ENCODE measurements at places on chromosomes 2 and 18.
A peak's percentile ranks its signal among the peaks of the same experiment; 100 is the strongest.

DNA sequence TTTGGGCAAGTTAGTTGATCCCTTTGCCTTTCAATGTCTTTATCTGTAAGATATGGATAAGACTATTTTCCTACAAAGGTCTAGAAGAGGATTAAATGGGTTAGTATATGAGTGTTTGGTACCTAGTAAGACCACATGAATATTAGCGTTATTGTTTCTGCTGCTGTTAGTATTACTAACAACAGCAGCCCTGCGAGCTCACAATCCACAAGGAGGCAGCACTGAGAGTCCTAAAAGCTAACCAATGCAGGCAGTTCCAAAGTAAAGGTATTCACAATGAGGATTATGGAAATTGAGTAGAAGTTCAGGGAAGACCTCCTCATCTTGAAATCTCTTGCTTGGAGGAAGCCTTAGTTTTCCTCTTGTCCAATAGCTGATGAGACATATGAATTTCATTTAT is 248.9 kb downstream of the TDRD15 start:
- peak; percentile 19 for DNase-seq

DNA sequence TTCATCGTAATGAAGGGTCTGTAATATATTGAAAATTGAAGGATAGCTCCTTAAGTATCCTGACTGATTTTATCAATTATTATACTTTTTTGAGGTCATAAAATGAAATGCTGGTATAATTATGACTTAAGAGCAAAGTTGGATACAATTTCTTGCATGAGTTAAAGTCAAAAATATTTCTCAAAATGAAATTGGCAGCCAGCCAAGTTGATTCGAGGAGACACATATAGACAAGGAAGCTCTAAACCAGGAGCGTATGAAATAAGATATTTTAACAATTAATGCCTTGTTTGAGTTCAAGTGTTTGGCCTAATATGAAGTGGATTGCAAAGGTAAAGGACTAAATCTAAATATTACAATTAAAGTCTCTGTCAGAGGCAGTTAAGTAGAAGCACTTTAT is 260.4 kb upstream of the DSEL start:
- no peak for DNase-seq

DNA sequence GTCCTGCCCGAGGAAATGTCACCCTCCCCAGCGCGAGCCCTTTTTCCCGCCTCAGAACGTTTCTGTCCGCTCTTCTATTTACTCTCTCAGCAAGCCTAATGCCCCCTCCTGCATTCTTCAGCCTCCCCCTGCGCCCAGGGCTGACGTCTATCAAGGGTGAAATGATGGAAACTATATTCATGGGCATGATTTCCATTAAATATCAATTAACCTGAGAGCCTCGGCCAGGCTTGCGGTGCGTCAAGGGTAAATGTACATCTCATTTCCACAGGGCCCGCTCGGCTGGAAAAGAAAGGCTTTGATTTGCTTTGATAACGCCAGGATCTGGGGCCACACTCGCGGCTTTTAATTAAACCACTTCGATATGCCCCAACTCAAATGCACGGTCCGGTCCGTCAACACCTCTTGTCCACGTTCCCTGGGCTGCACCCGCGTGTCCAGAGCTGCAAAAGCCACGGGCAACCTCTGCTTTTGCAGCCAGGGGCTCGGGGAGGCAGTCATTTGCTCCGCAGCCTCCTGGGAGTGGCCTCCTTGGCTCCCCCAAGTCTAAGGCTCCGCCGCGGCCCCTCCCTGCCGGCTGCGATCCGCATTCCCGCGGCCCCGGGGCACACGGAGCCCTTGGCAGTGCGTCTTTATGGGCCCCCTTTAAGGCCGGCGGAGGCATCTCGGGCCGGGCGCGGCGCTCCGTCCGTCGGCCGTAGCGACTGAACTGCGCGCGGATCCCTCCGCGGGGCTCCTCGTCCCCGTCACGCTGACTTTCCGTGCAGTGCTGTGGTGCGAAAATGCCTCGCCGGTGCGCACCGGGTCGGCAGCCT is at the start of gene HOXD8:
Gene HOXD8, plus strand, starts transcription at position 724 of the 815 bp plus-strand sequence. CDS start 662 bp downstream, outside the sequence.
- peak; percentile 84 for DNase-seq

DNA sequence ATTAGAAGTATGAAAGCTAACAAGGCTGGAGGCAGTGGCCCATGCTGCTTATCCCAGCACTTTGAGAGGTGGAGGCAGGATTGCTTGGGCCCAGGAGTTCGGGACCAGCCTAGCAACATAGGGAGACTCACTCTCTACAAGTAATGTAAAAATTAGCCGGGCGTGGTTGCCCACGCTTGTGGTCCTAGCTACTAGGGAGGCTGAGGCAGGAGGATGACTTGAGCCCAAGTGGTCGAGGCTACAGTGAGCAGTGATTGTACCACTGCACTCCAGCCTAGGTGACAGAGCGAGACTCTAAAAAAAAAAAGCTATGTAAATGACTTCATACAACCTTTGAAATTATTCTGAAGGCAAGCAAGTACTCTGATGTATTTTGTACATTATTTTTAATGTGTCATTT is 1.5 kb downstream of the RMDN2 start:
- DNase-seq, result no peak

- DNase-seq, result no peak
These were observed 55.7 kb upstream of the PKDCC start for GRCh38 chr2:41992056-41992642.

- DNase-seq, result peak; percentile 23
These were observed 48.2 kb upstream of the B3GNT2 start for GRCh38 chr2:62147610-62148301.

GRCh38 chr2:171763602-171764001 is 76.3 kb downstream of the DYNC1I2 start:
- DNase-seq, result no peak

DNA sequence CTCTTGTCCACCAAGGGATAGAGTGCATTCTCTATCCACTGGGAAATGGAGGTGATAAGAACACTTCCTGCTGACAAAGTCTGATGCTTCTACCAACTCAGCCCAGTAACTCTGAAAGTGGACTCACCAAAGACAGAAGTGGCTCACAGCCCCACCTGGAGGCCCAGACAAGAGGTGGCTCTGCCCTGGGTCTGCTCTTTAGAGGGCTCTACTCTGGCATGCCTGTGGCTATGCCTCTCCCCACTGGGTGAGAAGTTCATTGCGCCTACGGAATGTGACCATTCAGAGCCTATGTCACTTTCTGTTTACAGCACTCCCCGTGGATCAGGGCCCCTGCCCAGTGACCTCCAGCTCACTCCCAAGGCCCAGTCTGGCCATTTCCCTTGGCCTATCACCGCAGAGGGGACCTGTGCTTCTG is 13.5 kb upstream of the XDH start:
- peak; percentile 40 for DNase-seq

- DNase-seq, result no peak
These were observed 1367.7 kb upstream of the CELF4 start for GRCh38 chr18:38933322-38933721.

DNA sequence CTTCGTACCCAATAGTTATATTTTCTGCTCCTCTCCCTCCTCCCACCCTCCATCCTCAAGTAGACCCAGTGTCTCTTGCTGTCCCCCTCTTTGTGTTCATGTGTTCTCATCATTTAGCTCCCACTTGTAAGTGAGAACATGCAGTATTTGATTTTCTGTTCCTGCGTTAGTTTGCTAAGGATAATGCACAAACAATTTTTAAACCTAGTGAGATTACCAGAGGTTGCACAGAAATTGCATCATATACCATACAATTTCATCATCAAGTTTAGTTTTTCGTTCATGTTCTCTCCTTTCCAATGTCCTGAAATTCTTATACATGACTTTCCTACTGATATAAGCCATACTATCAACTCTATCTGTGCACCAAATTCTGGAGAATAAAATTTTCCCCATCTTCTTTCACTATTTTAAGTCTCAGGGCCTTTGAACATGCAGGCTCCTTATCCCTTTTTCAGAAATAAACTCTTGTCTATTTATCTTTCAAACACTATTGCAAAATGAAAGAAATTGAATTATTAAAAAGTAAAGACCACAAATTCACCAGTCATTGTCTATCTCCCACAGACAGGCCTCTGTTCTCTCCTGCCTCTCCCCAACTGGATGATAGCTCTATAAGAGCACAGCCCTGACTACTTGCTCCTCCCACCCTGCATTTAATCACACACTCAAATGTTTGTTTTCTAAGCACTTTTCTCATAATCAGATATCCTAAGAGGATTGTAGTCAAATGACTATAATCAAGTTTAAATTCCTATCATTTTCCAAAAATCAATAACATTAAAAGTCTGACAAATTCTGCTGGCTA is 27.2 kb upstream of the B4GALT6 start:
- no peak for DNase-seq

- no peak for DNase-seq
These were observed 61.0 kb downstream of the TSPYL6 start for GRCh38 chr2:54194761-54195750.

GRCh38 chr2:44807201-44808025 is 134.1 kb upstream of the SIX3 start:
- no peak for DNase-seq

DNA sequence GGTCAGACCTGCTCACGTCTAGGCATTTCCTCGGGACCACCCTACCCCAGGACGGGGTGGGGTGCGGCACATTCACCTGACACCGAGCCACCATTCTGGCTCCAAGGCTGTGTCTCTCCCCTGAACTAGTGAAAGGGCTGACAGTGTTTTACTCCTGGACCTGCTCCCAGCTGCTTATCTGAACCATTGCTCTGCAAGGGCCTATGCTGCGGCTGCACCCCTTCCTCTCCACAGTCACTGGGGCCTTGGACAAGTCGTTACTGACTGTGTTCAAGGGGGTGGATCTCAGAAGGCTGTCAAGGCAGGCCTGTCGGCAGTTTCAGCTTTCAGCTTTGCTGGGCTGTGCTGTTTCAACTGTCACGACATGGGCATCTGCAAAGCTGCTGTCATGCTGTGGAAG is 11.7 kb downstream of the CREG2 start:
- DNase-seq, result no peak

GRCh38 chr2:218806346-218806978 is 24.5 kb downstream of the CYP27A1 start:
- DNase-seq, result peak; percentile 96

- peak; percentile 22 for DNase-seq
These were observed 52.3 kb downstream of the ZNF521 start for GRCh38 chr18:25299426-25300300.

- DNase-seq, result no peak
These were observed 55.7 kb downstream of the LOXHD1 start for GRCh38 chr18:46601141-46601805.
